ENCODE measurements at places on chromosomes 5 and 9.

GRCh38 chr9:78121488-78121887 is 89.9 kb upstream of the GNAQ start:
- peak; percentile 65 for DNase-seq

- no peak for DNase-seq
Observed at GRCh38 chr5:97480313-97480712, 297.3 kb upstream of the RIOK2 start.

- no peak for DNase-seq
Observed at GRCh38 chr5:6424110-6424659, 24.5 kb upstream of the UBE2QL1 start.

GRCh38 chr9:106066940-106067524 is 372.7 kb downstream of the TMEM38B start:
- DNase-seq: no peak

DNA sequence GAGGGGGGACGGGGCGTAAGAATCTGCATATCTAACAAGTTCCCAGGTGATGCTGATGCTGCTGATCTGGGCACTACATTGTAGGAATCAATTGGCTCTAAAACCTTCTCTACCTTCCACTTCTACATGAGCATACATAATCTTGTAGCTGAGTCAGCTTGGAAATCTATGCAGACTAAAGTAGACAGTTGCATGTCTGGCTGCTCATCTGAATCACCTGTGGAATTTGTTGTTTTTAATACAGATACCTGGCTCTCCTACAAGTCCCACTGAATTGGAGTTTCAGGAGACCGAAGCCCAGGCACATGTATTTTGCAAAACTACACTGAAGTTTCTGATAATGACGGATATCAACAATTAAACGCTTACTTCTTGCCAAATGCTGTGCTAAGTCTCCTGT is 113.6 kb downstream of the STK32A start:
- no peak for DNase-seq

- no peak for DNase-seq
Observed at GRCh38 chr5:160970605-160971191, 118.7 kb upstream of the ATP10B start.

DNA sequence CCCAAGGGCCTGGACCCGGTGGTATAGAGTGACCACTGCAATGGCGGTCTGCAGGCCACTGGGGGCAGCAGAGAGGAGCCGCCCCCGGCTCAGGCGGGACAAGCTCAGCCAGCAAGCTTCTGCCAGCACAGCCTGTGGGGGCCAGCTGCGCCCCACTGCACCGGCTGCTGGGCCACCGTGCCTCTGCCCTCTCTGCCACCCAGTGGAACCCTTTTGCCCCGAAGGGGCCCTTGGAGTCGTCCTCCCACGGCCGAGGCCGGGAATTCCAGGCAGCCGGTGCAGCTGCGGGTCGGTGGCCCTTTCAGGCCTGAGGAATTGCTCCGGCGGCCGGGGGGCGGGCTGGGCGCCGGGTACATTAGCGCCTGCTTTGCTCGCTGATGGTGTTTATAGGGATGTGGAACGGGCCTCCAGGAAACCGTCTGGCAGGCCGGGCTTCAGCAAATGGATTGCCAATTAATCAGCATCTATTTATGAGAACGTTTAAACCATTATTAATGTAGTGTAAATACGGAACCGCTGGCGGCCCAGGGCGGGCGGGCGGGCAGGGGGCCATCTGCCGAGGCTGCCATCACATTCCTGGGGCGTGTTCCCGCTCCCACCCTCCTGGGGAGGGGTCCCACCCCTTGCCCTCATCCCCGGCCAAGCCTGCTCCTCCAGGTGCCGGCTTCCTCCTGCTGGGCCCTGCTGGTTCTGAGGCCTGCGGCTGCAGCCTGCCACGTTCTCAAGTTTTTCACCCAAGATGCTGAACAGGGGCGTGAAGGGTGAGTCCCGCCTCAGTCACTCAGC is 127.4 kb downstream of the BARX1 start:
- DNase-seq: peak; percentile 13

GRCh38 chr5:137360607-137361006 is 138.5 kb downstream of the SPOCK1 start:
- no peak for DNase-seq

GRCh38 chr9:31089549-31090221 is 1294.8 kb upstream of the ACO1 start:
- no peak for DNase-seq

DNA sequence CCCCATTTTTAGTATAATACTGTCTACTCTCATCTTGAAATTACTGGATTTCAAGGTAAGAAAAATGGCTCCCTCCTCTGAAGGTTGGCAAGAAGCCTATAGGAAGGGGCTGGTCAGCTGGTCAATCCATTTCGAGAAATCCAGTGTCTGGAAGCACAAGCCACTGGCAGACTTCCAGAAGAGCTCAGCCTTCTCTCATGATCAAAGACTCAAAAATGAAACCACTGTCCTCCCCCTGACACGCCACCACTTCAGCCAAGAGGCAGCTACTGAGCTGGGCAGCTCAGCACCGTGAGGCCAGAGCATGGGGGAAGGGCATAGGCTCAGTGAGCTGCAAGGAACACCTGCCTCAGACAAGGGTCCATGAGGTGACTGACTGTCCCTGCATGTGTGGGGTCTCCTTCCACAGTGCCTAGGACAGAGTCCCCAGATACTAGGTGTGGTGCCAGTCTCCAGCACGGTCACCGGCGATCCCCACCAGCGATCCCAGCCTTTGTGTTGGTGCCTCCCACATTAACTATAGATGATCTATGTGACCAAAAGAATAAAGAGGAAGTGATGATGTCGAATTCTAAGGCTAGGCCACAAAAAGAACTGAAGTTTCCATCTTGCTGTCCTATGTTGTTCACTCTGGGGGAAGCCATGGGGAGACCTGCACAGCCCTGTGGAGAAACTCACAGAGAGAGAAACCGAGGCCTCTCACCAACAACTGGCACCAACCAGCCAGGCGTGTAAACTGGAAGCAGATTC is 100.1 kb upstream of the LRRTM2 start:
- DNase-seq: no peak

- no peak for DNase-seq
Observed at GRCh38 chr5:172101547-172102217, 86.3 kb downstream of the STK10 start.

- no peak for DNase-seq
Observed at GRCh38 chr9:81519816-81520495, 169.4 kb downstream of the TLE1 start.

DNA sequence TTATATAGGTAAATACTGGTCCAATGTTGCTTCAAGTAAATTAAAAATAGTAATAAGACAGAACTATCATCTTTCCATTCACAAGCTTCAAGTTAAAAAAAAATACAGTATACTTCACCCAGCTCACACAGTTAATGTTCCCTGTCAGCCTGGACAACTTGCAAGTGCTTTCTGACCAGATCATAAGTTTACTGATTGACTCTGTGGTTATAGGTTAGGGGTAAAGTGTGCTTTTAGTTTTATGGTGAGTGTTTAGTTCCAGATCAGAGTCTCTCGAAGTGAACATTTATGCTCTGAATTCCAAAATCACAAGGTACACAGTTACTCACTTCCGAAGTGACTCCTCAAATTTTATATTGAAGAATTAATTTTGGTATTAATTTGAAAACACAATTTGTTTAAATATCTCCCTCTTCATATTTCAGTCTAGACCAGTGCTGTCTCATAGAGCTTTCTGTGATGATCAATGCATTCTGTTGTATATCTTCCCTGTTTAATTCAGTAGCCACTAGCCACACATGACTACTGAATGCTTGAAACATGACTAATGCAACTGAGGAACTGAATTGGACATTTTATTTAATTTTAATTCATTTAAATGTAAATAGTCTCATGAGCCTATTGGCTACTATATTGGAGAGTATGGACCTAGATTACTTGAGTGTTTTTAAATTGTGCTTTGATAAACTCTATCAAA is 90.7 kb downstream of the MEF2C start:
- no peak for DNase-seq

GRCh38 chr5:37850226-37850865 is 10.5 kb upstream of the GDNF start:
- no peak for DNase-seq

- DNase-seq: no peak
Observed at GRCh38 chr9:97362777-97363545, 48.9 kb upstream of the TDRD7 start.

DNA sequence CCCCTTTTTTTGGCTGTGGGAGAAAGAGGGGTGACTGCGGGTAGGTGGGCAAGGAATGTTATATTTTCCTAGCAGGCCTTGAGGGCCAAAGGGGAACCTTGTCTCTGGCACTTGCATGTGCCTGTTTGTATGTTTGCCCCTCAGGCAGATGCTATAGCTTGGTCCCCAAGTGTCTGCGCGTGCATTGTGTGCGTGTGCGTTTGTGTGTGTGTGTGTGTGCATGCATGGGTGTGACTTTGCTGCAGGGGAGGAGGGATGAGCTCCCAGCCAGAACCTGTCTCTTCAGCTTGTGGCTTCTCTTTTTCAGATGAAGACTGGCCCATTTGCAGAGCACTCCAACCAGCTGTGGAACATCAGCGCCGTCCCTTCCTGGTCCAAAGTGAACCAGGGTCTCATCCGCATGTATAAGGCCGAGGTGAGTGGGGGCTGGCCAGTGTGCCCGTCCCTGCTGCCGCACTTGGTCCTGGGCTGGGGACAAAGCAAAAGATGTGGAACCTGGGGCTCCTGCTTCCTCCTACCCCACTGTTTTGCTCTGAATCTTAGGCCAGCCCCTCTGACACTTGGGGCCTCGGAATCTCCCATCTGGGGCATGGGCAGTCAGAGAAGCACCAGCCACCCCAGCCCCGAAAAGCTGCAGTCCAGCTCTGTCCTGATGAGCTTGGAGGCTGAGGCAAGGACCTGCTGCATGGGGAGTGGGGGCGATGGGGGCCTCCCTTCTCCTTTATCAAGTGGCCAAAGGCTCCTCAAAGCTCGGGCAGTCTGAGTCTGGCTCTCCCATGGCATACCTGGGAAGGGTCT is 31.1 kb downstream of the PTPA start:
- DNase-seq: no peak

DNA sequence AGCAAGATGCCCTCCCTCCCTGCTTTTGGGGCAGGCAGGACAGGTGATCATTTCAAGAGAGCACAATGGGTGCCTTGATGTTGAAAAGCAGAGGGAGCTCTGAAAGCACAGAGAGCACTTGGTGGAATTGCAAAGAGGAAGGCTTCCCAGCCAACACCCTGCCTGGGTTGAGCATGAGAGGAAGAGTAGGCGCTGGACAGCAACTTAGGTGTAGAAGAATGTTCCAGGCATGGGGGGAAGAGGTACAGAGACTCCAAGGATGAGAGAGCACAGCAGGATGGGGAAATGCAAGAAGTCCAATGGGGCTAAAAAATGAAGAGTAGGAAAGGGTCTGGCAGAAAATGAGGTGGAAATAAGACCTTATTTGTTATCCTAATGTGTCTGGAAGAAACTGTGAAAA is 144.8 kb downstream of the TRIM36 start:
- no peak for DNase-seq

DNA sequence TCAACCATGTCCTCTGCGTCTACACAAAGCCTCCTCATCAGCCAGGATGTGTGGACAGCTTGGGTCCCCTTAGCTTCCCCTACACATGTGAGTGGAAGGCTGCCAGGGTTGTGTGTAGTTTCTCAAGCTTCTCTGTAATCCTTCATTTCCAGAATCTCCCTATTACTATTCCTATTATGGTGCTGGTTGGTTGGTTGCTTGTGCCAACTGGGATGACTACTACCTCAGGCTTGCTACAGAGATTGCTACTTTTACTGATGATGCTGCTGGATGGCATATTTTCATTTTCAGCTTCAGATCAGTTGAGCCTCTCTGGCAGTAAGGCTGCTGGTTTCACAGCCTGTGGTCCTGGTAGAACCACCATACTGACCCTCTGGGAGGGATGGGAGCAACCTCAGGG is 39.9 kb downstream of the ATG10 start:
- DNase-seq: no peak

- DNase-seq: no peak
Observed at GRCh38 chr5:3393122-3393919, 202.3 kb upstream of the IRX1 start.

- no peak for DNase-seq
Observed at GRCh38 chr5:158792976-158793375, 306.7 kb downstream of the EBF1 start.

- no peak for DNase-seq
Observed at GRCh38 chr9:70561111-70561510, 146.7 kb upstream of the KLF9 start.
